SK-N-DZ (cell line): ENCODE measurements at places on chromosomes 7 and 10.

DNA sequence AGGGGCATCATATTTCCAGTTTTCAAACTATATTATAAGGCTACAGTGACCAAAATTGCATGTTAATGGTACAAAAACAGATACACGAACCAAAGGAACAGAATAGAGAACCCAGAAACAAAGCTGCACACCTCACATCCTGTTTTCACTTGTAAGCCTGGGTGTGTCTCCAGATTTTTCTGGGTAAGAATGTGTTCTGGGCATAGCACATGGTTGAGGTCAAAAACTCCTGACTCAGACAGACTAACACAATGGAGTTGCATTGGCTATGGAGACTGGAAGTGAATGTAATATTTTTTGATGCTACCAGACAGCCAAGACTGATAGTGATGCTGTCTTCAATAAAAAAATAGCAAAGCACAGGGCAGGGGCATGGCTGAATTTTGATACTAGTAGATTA, 1175.2 kb downstream of the NXPH1 start:
- DNase-seq: no peak

- DNase-seq: no peak
These were observed 14.5 kb downstream of the PRKCQ start for GRCh38 chr10:6565588-6565987.

DNA sequence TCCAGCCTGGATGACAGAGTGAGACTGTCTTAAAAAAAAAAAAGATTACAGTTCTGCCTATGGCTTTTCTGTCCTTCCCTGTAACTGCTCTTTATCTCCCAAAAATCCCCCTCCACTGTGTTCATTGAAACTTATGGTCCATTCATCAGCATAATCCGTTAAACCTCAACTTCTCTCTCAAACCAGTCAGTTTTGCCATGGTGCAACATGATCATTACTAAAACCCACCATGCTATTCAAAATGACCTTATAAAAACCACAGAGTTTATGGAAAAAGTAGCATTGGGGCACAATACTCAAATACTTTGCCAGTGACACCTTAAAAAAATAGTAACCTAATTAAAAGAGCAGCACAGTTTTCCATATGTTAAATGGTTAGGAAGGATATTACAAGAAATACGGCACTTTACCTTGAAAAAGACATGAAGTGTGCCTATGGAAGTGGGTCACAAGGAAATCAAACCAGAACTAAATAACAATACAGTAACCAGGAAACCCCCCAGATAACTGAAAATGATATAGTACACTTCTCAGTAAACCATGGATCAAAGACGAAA, 74.0 kb upstream of the ST8SIA6 start:
- no peak for DNase-seq

DNA sequence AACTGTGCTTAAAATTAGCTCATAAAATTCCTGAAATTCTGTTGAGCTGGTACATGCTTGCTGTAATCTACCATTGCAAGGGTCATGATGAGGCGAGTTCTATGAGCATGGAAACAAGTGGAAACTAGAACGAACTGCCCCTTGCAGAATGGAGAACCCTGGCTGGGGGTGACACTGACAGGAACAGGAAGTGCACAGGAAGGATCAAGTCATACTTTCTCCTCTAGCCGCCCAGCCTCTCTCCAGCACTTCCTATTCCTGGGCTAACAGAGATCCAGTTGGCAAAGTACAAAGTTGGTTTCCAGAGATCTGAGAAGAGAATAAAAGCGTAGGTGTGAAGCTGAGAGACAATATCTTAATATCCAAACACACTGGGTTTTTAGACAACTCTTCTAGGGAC, 414.2 kb upstream of the PODXL start:
- no peak for DNase-seq

- no peak for DNase-seq
These were observed 569.4 kb downstream of the HTR7 start for GRCh38 chr10:90288391-90288933.

- DNase-seq: no peak
These were observed 110.8 kb downstream of the REEP3 start for GRCh38 chr10:63631991-63632390.
